ENCODE measurements at places on chromosomes 3 and 15.

DNA sequence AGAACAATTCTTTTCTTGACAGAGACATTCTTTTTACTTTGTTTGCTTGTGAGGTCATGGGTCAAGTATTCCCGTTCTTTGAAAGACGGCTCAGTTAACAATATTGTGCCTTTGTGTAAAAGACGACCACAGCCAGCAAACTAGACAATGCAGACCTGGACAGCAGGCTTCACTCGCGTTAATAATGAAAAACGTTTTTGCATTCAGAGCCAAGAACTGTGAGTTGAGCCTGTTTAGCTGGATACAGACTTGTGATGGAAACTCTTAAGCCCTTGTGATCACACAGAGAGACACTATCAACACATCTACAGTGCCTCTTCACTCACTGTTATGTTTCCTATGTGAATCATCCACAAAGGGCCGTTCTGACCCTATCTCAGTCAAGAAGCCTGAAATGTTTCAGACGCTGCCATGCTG is 37.3 kb upstream of the CMTM7 start:
- DNase-seq = no peak

GRCh38 chr3:86782286-86782685 is 208.7 kb downstream of the VGLL3 start:
- no peak for DNase-seq

DNA sequence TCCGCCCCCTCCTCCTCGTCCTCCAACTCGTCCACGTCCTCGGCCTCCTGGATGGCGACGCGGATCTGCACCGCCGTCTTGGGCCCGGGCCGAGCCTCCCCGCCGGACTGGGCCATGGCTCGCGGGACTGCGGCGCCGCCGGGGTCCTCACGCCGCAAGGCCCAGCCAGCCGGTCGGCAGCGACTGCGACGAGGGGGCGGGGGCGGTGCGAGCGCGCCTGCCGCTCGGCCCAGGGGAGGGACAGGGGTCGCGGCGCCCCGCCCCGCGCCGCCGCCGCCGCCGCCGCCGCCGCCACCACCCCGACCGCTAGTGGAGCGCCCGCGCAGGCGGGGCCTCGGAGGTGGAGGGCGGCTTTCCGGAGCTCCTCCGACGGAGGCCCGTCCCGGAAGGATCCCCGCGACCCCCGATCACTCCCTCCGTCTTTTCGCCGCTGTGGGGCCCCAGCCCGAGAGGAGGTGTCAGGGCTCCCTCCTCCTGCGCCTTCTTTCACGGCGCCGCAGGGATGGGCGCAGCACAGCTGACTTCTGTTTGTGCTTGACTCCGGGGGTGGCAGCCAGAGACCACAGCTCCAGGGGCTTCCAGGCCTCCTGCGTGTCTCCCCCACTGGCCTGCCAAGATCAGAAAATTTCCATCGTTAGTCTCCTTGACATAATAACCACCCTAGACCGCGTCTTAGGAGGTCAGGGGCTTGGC is at the start of gene LARP6:
Gene LARP6 (minus strand): TSS at position 185 of the 693 bp plus-strand sequence. CDS start 69 bp downstream, at position 116.
- DNase-seq = no peak

DNA sequence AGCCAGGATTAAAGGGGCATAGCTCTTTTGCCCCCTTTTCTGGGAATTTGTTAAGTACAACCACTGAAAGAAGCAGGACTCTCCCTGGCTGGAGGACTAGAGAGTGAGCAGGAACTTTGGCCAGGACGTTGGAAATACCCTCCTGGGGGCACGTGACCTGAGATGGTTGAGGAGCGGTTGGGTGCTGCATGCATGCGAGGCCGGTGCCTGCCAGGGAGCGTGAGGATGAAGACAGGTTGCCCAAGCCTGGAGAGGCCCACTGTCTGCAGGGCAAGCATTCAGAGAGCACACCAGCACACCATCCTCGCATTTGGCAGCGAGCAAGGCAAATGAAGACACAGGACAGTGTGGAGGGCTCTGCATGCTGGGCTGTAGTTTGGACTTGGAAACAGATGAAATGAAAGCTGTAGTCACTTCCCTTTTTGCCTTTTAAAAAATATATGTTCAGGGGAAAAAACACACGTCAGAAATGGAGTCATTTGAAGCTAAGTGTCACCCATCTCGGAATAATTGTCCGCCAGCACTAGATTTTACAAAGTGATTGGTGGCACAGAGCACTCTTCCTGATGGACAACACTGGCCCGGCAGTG is 217.6 kb downstream of the SLCO3A1 start:
- DNase-seq = no peak

DNA sequence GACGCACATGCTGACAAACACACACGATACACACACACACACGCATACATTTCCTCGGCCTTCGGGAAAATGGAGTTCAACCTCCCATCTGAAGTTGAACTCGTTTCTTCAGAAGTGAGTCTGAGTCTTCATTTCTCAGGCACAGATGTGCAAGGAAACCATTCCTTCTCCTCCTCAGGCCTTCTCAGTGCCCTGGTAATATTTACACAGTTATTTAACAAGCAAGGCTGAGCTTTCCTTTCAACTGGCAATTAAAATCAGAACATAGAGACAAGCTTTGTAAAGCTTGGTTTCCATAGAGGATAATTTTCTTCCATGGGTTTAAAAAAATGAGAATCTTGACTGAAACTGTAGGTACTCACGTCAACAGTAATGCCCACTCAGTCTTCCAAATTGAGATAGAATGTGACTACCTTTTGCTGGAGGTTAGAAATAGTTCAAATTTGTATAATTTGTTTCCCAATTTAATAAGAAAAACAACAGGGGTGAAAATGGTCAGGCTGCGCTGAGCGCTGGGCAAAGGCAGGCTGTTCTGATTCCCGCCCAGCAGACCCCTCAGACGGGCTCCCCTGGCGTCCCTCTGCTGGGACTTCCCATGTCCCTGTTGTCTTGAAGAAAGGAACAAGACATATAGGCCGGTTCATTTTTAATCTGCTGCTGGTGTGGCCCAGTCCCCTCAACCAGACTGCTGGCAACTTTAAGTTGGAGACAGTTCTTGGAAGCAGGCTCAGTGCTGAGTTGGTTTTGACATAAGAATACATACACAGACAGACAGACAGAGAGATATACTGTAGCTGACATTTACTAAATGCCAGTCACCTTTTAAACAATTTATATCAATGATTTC is 174.3 kb downstream of the XXYLT1 start:
- DNase-seq = no peak

- no peak for DNase-seq
These were observed 68.0 kb downstream of the ATP11B start for GRCh38 chr3:182861348-182861747.

DNA sequence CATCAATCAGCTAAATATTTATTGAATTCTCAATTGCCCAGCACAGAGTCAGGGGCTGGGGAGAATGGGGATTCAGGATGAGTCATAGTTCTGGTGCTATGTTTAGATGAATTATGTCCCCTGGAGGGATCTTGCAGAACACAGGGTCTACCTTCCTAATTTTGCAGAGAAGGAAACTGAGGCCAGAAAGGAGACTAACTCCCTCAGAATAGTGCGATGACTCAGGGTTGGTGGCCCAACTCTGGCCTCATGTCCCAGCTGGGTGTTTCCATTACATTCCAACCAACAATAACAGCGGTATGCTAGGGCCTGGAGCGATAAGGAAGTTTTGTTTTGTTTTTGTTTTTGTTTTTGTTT is 270.9 kb downstream of the TLE3 start:
- no peak for DNase-seq

DNA sequence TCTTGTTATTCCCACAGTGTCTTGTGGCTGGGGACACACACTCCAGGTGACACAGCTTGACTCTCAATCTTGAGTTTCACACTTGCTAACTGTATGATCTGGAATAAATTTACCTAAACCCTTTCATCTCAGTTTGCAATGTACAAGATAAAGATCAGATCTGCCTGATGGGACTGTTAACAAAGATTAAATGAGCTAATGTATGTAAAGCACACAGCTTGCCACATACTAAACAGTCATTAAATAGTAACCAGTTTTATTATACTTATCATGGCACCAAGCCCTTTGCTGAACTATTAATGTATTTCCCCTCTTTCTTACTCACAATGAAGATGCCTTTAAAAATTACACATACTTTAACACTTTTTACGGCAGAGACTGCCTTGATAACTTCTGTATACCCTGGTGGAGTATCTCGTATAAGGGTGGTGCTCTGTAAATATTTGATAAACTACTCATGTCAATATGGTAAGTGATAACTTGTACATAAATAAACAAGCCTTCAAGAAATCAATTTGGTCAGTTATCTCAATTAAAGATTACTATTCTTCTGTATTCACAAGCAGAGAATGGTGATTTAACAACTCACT is 184.5 kb downstream of the STAG1 start:
- no peak for DNase-seq

DNA sequence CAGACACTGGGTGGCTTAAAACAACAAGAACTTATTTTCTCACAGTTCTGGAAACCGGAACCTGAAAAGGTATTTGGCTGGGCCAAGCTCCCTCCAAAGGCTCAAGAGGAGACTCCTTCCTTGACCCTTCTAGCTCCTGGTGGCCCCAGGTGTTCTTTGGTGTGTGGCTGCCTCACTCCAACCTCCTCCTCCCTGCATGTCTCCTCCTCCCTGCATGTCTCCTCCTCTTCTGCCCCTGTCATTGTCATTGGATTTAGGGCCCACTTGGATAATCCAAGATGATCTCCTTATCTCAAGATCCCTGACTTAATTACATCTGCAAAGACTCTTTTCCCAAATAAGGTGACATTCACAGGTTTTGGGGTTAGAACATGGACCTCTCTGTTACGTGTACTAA is 69.8 kb upstream of the MFGE8 start:
- no peak for DNase-seq

DNA sequence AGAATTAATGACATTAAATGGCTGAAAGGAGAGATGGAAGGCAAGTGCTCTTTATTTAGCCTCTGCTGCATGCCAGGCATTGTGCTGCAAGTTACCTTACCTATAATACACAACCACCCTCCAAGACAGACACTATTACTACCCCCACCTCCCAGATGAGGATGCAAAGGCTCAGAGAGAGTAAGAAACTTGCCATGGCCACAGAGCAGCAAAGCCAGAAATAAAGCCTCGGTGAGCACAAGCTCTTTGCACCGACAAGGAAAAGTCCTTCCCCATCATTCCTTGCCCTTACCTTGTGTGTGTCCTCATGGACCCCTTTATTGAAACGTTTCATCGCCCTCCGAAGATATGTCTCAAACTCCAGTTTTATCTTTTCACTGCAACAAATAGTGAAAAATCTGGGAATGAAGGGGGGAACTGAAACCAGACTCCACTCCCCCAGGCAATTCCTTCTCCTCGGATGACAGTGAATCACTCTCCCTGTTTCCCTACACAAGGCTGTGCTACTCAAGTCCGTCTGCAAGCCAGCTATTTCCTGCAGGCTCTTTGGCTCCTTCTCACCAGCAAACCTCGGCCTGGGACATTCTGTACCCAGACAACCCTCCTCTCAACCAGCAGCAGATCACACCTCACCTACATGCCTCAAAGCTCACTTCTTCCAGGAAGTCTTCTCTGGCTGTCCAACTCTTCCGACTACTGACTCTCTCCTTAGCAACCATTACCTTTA is 11.4 kb downstream of the XPC start:
- DNase-seq = no peak

GRCh38 chr3:106025151-106025722 is 156.4 kb upstream of the CBLB start:
- no peak for DNase-seq

DNA sequence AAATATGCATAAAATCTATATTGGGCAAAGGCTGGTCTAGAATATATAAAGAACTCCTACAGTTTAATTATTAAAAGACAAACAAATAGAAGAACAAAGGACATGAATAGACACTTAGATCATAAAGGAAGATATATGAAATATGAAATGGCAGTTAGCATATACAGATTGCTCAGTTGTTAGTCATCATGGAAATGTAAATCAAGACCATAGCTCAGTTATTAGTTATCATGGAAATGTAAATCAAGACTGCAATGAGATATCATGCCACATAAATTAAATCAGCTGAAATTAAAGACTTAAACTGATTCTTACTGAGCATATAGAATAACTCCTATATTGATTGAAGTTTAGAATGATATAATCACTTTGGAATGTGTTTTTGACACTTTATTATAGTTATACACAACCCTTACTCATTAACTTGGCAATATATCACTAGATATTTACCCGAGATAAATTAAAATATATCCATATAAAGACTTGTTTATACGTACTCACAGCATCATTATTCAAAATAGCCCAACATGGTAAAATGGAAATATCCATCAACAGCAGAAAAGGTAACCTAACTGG is 45.2 kb upstream of the GOLGA8B start:
- no peak for DNase-seq

GRCh38 chr15:40443255-40443654 is 2.5 kb downstream of the BAHD1 start:
- no peak for DNase-seq

GRCh38 chr3:48460517-48460902 is 14.0 kb downstream of the ATRIP start:
- no peak for DNase-seq

DNA sequence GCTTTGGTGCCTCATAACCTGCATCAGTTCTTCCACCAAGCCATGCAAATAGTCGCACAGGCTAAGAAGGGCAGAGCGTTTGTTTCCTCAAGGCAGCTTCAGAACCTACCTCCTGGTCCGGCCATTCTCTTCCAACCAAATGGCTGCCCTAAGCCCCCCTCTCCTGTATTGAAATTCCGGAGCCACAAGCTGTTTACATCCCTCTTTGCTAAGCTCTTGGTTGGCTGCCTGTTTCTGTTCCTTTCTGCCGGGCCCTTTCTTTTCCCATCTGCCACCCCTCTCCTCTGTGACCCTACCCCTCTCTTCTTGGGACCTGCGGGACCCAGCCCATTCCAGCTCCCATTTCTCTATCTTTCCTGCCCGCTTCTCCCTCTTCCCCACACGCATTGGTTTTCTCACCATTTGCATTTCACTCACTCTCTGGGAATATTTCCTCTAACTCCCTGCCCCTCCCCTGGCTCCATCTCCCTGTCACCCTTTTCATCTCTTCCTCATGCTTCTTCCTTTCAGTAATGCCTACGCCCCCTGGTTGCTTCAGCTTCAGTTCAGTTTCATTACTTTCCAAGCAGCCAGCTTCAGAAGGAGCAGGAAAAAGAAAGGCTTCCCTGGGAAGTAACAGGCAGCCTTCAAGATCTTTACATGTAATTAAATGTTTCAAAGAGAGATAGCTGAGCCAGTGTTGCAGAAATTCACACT is 113.5 kb downstream of the RAB11A start:
- no peak for DNase-seq

DNA sequence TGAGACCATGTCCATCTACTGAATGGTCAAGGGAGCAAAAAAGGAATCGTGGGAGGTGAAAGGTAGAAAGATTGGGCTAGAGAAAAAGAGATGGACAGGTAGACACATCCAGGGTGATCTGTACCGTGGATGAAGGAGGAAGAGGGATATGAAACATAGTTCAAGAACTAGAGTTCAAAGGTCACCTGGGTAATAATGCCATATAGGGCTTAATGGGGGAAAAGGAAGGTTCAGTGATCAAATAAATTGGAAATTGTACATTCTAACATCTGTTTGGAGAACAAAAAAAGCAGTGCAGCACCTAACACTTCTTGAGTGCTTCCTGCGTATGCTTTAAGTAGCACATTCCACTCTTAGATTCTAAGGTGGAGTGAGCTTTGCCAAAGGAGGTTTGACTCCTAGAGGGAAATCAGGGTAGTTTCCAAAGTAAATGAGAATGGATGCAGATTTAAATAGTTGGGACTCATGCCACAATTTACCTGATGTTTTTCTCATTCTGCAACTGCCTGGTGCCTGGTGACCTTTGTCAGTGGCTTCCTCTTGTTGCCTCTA is 46.6 kb downstream of the MITF start:
- no peak for DNase-seq
